ENCODE measurements at places on chromosomes 1 and 21. TPM values are rescaled to one million over a fixed set of nuclear protein-coding genes. Genes with fewer than 3 reads are reported as not detected.
A peak's percentile ranks its signal among the peaks of the same experiment; 100 is the strongest.

LAMTOR5 gene
- total RNA-seq = 138 TPM

DNA sequence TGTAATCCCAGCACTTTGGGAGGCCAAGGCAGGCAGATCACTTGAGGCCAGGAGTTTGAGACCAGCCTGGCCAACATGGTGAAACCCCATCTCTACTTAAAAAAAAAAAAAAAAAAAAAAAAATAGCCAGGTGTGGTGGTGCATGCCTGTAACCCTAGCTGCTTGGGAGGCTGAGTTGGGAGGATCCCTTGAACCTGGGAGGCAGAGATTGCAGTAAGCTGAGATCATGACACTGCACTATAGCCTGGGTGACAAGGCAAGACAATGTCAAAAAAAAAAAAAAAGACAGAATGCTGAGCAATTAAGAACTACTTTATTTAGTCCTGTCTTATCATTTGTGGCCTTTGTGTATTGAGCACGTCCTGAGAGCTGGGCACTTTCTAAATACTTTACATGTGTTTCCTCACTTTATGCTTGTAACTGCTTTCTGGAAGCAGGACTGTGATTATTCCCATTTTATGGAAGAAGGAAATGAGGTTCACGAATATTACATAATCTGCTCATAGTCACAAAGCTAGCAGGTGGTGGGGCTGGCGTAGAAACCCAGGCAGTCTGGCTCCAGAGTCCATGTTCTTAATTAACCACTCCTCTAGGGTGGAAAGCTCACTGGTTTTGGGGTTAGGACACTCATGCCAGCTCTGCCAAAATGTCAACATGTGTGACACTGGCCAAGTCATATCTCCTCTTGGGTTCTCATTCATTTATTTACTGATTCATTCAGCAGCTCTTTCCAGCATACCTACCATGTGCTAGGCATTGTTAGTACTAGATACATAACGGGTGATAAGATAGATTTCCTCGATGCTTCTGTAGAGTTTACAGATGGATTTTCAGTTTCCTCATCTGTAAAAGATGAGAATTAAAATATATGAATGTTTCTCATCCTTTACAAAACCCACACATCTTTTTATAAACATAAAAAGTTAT is 57.7 kb downstream of the DDR2 start:
- DNase-seq = no peak

DNA sequence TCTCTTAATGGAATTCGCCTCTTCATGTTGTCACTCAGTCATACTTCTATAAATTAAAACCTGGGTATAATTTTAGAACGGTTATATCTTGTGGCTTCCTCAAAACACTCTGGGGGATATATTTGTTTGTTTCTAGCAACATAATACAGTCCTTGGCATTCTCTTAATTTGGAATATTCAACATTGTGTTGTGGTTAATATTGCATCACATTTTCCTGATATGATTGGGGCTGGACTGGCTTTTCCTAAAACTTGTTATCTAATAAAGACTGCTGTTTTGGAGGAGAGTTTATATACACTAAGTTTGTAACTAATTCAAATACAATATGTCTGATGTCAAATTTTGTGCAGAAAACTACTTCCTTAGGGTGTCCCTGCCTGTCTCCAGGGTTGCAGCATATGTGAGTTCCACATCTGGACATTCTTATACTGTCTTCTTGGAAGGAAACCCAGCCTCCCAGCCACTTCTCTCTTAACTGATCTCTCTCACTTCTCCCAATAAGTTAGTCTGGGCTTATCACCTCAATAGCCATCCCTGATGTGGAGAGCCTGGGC is 892.6 kb downstream of the MRPL39 start:
- DNase-seq = no peak

IL12RB2 gene
- total RNA-seq = 82.9 TPM

AHCTF1 gene
- 38.8 TPM for total RNA-seq

DNA sequence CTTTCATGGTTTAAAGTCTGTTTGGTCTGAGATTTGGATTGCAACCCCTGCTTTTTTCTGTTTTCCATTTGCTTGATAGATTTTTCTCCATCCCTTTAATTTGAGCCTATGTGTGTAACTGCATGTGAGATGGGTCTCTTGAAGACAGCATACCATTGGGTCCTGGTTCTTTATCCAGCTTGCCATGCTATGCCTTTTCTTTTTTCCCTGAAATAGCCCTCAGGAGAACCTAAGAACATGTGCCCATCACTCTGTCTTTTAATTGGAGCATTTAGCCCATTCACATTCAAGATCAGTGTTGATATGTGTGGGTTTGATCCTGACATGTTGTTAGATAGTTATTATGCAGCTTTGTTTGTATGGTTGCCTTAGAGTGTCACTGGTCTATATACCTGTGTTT is 21.7 kb upstream of the DENND1B start:
- no peak for DNase-seq

- DNase-seq = no peak
Observed at GRCh38 chr1:167434306-167434705, 84.0 kb downstream of the CD247 start.

DNA sequence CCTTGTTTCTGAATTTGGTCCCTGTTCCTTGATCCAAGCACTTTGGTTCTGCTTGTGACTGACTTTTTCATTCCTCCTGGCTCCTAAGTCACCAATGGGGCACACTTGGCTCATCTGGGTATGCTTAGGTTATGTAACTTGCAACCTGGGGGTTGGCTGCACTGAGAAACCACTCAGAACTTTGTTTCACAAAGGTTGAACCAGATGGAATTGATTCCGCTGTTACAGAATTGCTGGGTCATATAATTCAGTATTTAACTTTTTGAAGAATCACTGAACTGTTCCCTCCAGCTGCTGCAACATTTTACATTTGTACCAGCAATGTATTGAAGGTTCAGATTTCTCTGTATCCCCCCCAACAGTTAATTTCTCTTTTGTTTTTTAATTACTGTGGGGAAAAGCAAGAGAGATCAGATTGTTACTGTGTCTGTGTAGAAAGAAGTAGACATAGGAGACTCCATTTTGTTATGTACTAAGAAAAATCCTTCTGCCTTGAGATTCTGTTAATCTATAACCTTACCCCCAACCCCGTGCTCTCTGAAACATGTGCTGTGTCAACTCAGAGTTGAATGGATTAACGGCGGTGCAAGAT is 9.6 kb upstream of the NVL start:
- DNase-seq = no peak

- DNase-seq = no peak
Observed at GRCh38 chr1:201404055-201404454, 4.9 kb upstream of the LAD1 start.

SV2A gene
- 8.6 TPM for total RNA-seq

DNA sequence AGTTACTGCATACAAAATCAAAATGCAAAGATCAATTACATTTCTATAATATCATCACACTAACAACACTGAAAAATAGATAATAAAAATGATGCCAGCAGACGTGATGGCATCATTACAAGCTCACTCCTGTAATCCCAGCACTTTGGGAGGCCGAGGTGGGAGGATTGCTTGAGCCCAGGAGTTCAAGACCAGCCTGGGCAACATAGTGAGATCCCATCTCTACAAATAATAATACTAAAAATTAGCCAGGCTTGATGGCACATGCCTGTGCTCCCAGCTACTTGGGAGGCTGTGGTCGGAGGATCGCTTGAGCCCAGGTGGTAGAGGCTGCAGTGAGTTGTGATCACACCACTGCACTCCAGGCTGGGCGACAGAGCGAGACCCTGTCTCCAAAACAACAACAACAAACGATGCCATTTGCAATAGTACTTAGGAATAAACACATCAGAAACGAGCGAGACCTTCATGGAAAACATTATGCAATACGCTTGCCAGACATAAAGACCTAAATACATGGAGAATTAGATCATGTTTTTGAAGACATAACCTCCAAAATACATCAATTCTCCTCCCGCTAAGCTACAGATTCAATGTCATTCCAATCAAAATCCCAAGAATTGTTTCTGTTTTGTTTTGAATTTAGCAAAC is 86.6 kb upstream of the ERRFI1 start:
- no peak for DNase-seq

GRCh38 chr1:180486092-180486491 is 16.3 kb downstream of the ACBD6 start:
- DNase-seq = no peak

DNA sequence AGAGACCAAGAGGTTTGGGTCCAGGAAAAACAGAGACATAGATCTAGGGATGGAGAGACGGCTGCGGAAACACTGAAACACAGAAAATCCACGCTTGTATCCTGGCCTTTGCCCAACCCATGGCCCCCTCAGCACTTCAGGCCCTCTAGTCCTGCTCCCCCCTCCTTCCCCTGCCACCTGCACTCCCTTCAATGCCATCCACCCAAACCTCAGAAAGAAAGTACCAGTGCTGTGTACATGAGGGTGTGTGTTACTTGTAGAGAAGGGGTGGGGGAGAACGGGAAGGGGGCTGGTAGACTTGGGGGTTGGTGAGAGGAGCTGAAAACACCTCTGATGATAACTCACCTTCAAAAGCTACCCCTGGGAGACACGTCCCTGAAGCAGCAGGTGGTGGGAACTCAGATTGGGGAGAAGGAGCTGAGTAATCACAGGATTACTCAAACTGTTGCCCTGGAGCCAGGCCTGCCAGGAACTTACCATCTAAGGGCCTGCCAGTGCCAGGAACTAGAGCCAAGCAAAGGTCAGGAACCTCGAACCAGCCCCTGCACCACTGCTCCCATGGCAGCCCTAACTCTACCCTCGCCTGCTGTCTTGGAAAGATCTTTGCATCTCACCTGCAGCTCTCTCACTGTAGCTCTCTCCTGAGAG is 11.5 kb downstream of the RORC start:
- DNase-seq = peak; percentile 74

- peak; percentile 66 for DNase-seq
Observed at GRCh38 chr1:226002667-226003501, 3.7 kb upstream of the SDE2 start.

SPRR2F gene
- total RNA-seq = not detected

DNA sequence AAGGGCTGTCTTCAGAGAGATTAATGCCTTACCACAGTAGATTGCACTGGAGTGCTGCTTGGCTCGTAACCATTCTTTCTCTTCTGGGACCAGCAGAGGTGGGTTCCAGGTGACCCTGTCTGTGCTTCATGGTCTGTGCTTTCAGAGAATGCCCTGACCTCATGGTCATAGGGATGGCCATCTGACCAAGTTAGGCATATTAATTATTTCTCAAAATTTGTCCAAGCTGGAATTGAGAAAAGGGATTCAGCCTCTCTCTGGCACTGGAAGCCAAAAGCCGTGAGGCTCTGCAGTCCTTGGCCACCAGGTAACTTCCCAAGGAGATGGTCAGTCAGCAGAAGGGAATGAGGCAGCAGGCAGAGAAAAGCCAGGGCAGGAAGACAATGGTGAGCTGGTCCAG is 37.2 kb upstream of the TSPAN2 start:
- DNase-seq = no peak

DNA sequence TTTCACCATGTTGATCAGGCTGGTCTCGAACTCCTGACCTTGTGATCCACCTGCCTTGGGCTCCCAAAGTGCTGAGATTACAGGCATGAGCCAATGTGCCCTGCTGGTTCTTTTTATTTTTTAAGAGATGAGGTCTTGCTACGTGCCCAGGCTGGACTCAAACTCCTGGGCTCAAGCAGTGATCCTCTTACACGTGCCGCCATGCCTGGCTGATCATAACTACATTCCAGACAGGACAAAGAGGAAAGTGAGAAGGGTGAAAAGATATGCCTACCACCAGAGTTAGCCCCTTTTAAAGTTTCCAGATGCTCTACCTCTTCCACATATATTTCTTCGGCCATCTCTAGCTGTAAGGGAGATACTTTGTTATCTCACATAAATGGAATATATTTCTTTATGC is 79.7 kb upstream of the SOX13 start:
- no peak for DNase-seq

All from activated naive CD4-positive, alpha-beta T cell treated with anti-CD3 and anti-CD28 coated beads for 36 hours (primary cell).